Panc1 (cell line): ENCODE measurements at places on chromosomes 12 and 14.

GRCh38 chr14:72154645-72155378 is 222.6 kb downstream of the RGS6 start:
- no peak for DNase-seq

- DNase-seq: no peak
Observed at GRCh38 chr12:8644345-8645248, 18.0 kb downstream of the MFAP5 start.

GRCh38 chr12:96404696-96405095 is 4.5 kb upstream of the CDK17 start:
- DNase-seq: no peak

DNA sequence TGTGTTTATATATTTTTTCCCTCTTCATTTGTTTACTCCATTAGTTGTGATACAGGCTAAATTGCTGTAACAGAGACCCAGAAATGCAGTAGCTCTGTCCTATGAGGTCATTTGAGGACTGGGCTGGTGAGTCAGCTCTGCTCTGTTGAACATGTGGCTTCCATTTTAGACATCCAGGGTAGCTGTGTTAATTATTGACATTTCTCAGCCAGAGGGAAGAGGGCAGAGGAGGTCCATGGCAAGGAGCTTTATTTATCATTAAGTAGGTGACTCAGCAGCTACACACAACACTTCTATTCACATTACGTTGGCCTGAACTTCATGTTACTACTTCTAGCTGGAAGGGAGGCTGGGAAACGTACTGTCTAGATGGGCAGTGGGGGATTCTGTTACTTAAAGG is 85.4 kb downstream of the PTCSC3 start:
- DNase-seq: no peak

DNA sequence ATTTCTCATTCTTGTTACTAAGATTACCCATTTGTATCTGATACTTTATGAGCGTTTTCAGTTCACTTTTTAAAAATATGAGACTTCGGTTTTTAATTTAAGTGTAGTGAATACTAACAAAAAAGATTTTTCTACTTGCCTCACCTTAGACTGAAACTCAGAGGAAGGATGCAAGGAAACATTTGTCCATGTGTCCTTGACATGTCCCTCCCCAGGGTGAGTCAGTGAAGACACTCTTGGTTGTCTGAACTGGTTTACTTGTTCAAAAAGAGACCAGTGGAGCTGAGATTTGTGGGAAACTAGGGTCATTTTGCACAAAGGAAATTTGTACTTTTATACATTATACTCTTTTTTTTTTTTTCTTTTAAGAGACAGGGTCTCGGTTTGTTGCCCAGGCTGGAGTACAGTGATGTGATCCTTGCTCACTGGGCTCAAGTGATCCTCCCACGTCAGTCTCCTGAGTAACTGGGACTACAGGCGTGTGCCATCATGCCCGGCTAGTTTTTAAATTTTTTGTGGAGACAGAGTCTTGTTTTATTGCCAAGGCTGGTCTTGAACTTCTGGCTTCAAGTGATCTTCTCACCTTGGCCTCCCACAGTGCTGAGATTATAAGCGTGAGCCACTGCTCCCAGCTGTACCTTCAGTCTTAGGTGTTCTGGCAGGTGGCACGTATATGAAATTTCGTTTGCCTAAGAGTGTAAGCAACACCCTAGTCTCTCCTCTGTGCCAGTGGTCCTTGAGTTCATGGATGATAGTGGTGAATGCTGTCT is 56.7 kb downstream of the PPFIBP1 start:
- DNase-seq: no peak
